Stimulated activated CD8-positive, alpha-beta memory T cell treated with anti-CD3 and anti-CD28 coated beads, Interleukin-7, amount 100 ng/mL, for 48 hours (primary cell): ENCODE measurements at places on chromosomes 6 and 20.

DNA sequence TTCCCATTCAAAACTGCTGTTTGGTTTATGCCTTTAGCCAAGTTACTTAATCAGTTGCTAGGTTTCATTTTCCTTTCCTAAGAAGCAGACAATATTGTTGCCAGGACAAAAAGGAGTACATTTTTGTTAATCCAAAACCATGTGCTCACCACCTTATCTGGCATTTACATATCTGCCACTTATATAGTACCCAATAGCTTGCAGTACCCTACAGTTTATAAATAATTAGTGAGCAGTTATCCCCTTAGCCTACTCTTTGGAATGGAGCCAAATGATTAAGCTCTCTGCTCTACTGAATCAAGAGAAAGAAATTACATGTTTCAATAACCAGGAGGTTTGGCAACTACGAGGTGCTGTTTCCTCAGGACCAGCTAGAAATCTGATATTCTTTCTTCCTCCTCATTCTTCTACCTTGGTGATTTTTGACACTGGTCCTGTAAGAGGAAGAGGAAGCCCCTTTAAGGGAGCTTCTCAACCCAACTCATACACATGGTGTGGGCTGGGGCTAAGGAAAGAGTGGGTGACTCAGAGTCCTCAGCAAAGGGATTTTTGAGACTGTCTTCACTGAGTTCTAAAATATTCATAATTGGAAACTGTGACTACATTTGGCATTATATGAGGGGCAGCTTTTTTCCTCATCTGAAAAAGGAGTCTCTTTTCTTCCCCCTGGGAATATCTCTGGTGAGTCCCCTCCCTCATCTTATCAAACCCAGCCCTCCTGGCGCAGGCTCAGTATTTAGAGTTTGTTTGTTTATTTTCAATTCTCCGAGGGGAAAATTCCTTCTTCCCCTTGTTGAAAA, 1.5 kb downstream of the ZNFX1 start:
- no peak for DNase-seq

- DNase-seq = no peak
Measured at GRCh38 chr6:85412911-85413430, 36.9 kb upstream of the NT5E start.

GRCh38 chr6:87690441-87690840, 11.6 kb downstream of the AKIRIN2 start:
- DNase-seq = no peak

GRCh38 chr6:8110117-8110721, 7.9 kb upstream of the EEF1E1 start:
- DNase-seq = no peak

GRCh38 chr6:36033935-36034334, 6.3 kb downstream of the MAPK14 start:
- DNase-seq = peak; percentile 50

DNA sequence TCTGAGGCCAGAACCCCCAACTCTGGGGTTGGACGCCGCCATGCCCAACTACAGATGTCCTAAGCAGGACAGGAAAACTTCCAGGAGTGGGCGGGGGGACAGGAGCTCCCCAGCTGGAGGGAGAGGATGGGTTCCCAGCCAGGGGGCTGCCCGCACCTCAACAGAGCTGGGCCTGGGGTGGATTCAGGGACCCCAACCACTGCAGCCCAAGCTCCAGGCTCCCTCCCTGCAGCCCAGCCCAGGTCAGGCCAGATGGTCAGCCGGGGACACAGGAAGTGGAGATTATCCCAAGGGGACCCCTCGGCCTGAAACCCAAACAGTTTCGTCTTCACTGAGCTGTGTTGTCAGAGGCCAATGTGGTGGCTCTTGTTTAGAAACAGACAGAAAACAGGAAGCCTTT, 9.4 kb downstream of the LAMA5 start:
- no peak for DNase-seq

DNA sequence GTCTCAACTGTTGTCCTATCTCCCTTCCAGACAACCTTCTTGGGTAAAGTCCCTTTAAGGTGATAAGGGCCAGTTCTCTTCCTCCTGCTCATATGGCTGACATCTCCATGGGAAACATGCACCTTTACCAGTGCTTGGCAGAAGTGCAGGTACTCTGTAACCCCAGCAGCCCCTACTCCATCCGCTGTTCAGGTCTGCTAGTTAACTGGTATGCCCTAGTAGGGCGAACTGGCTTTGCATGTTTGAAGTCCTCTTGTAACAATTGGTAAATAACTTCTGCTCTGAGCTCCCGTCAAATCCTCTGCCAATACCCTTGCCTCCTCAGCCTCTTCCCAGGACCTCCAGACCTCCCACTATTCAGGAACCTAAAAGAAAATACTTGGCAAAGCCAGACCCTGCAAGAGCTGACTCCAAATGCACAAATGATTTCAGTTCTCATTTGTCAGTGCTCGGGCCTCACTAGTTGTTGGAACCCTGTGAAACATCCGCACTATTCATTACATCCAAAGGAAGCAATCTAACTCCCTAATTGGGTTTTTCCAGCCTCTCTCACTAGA, 703.7 kb downstream of the MAFB start:
- DNase-seq = no peak

DNA sequence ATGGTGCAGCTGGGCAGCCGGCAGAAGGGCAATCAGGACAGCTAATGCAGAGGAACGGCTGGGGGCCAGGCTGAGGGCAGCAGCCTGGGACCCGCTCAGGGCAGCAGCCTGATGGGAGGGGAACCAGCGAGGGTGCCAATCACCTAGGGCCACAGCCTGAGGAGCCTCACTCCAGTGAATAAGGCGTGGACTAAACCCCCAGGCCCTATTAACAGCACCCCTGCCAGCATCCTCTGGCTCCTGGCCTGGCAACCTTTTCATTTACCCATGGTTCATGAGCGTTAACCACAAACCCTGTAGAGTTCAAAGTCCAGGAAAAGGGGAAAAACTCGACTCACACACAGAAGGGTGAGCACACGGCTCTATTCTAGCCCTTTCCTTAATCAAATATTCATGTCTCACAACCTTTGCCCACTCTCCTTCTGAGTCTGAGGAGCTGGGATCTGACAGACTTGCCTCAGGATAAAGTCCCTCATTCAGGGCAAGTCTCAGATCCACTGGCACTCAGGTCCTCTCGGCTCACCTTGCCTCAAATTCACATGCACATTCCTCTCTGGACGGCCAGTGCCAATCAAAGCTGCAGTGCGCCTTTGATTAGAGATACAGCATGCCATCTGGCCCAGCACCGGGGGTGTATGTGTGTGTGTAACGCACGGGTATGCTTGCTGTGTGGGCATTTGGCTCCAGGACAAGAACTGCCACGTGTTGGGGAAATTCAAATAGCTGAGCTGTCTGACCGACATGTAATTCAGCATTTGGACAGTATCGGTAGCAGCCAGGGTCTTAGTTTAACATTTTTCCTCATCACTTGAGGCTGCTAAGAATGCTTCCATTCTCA, 86.9 kb upstream of the TRAF3IP2 start:
- DNase-seq = no peak

DNA sequence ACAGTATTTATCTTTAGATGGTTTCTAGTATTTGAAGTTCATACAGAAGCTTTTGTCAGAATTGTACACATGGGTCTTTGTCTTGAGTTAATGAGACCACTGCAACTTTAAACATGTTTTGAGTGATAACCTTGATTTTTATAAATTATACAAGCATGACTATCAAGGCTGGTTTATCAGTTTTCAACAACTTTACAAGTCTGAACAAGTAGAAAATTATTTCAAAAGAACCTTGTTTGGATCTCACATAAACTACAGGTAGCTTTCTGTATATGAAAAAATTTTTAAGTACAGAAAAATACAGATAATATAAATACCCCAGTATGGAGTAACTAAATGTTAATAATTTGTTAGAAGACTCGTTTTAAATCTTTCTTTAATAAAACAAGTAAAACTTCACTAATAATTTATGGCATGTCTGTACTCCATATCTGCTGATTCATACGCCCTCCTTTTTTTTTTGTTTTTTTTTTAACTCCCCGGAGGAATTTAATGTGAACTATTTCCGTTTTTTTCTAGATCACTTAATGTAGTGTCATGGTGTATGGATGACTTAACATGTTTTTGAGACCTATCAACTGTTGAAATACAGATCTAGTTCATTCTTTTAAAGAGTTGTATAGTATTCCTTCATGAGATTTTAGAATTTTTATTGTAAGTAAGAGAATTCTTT, 18.3 kb downstream of the VAPB start:
- no peak for DNase-seq

- no peak for DNase-seq
Measured at GRCh38 chr6:159687341-159687740, 5.7 kb downstream of the SOD2 start.

- no peak for DNase-seq
Measured at GRCh38 chr6:123811378-123811777, 7.7 kb downstream of the NKAIN2 start.

- no peak for DNase-seq
Measured at GRCh38 chr6:166664135-166664534, 37.1 kb upstream of the RPS6KA2 start.

- DNase-seq = no peak
Measured at GRCh38 chr6:20932284-20932683, 398.0 kb downstream of the CDKAL1 start.

GRCh38 chr20:63556873-63557478, 3.0 kb downstream of the FNDC11 start:
- no peak for DNase-seq

DNA sequence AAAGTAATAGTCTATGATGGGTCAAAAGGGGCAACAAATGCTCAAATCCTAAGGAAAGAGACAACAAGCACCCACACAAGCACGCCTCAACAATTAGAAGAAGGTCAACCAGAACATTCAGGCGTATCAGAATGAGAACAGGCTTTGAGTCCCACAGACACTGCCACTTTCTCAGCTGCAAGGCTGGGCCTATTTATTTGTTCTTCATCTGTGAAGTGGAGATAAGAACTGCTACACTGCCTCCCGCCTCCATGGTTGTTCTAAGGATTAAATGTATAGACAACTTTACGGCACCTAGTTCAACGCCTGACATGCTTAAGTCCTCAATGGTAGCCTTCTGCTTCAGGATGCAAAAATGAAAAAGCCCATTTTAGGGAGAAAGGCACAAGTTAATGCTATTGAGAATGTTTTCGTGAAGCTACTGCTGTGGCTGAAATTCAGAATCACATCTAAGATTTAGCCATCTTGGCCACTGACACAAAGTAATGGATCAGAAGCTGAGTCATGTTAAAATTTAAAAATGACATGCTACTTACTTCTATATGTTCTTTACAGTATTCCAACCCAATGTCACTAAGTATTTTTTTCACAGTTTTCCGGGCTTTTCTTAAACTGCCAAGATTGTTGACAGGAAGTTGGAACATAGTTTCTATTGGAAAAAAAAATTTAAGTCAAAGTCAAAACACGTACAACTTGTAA, 27.7 kb downstream of the ADNP start:
- no peak for DNase-seq

DNA sequence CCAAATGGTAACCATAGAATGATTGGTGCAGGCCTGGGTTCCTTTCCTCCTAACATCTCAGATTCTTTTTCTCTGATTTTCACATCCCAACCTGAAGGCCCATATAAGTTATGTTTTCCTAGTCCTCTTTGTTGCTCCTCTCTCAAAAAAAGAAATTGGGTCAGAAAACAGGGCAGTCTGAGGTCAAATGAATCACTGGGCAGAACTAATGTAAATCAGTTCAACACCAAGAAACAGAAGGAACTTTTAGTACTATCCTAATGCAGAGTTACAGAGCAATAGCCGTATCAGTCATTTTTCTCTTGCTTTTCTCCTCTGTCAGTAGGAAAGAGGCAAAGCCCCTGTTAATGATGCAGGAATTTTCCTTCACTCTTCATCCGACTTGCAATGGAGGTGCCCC, 11.0 kb upstream of the TPD52L1 start:
- DNase-seq = no peak

GRCh38 chr20:34085544-34086040, 26.5 kb downstream of the EIF2S2 start:
- DNase-seq = no peak

- no peak for DNase-seq
Measured at GRCh38 chr20:17226410-17227218, at the start of gene PCSK2. Gene PCSK2, plus strand, starts transcription at chr20:17227040. Its CDS starts 266 bp downstream, at chr20:17227306.

DNA sequence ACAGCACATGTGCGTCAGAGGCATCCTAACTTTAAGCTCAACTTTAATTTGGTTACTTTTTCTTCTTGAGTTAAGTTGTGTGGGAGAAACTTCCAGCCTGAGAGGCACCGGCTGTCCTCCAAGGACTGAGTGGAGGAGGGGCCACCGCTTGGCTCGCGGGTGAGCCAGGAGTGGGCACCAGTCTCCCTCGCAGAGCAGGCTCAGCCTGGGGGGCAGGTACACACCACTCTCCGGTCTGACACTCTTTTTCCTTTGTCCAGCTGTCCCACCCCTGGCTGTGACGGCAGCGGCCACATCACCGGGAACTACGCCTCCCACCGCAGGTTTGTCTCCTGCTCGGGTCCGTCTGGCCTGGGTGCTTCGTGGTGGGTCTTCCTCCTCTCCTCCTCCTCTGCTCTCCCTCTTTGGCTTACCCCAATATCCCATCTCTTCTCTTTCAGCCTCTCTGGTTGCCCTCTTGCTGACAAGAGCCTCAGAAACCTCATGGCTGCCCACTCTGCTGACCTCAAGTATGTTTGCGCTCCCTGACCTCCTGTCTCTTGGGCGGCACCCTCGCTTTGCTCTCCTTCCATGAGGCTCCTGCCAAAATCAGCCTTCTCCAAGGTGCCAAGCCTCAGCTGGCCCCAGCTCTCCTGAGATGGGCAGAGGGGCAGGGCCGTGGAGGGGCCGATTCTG, 32.6 kb upstream of the PCMTD2 start:
- no peak for DNase-seq

GRCh38 chr6:68427630-68428029, 207.5 kb upstream of the ADGRB3 start:
- DNase-seq = no peak

GRCh38 chr20:48984575-48985219, 61.4 kb upstream of the CSE1L start:
- no peak for DNase-seq

DNA sequence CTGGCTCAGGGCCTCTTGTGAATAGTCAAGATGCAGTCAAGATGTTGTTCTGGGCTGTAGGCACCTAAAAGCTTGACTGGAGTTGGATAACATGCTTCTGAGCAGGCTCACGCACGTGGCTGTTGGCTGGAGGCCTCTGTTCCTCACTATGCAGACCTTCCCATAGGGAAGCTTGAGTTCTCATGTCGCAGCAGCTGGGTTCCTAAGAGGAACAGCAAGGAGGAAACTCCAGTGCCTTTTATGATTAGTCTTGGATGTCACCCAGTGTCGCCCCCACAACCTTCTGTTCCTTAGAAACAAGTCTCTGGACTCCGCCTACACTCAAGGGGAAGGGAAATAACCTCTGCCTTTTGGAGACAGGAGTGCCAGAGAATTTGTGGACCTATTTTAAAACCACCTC, 210.7 kb downstream of the BCAS1 start:
- DNase-seq = no peak
